ENCODE measurements at places on chromosomes 6 and 20. TPM values are rescaled to one million over a fixed set of nuclear protein-coding genes. Genes with fewer than 3 reads are reported as not detected.

Gene LY6G6C
- not detected for total RNA-seq

Gene RAD21L1
- total RNA-seq: not detected

Gene OPRM1
- total RNA-seq: not detected

Gene TJAP1
- 32.2 TPM for total RNA-seq

DNA sequence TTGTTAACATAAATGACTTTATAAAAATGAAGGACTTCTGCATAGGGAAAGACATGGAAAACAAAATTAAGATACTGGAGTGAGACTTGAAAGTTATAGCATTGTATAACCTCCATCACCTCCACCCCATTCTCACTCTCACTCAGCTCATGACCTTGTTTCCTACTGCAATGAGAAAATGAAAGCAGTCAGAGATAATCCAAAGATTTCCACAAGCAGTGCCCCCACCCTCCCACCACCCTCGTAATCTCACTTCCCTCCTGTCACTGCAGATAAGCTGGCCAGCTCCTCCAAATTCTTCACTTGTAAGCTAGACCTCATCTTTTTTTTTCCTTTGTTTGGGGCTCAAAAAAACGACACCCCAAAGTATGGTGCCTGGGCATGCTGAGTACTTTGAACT, 52.9 kb upstream of the PROKR2 start:
- no peak overlapping the region for H3K4me3 ChIP-seq
- DNase-seq: no peak
- H3K27me3 ChIP-seq: peaks cover 4% of the 10 kb centered on the region
- H3K4me1 ChIP-seq: no peaks in the 10 kb centered on the region
- no peak overlapping the region for H3K27ac ChIP-seq

- no peak for DNase-seq
- H3K27ac ChIP-seq: no peak overlapping the region
- H3K4me3 ChIP-seq: no peak overlapping the region
- no peaks in the 10 kb centered on the region for H3K4me1 ChIP-seq
- H3K27me3 ChIP-seq: no peaks in the 10 kb centered on the region
Observed at GRCh38 chr6:132650429-132650828, 8.6 kb downstream of the TAAR1 start.

DNA sequence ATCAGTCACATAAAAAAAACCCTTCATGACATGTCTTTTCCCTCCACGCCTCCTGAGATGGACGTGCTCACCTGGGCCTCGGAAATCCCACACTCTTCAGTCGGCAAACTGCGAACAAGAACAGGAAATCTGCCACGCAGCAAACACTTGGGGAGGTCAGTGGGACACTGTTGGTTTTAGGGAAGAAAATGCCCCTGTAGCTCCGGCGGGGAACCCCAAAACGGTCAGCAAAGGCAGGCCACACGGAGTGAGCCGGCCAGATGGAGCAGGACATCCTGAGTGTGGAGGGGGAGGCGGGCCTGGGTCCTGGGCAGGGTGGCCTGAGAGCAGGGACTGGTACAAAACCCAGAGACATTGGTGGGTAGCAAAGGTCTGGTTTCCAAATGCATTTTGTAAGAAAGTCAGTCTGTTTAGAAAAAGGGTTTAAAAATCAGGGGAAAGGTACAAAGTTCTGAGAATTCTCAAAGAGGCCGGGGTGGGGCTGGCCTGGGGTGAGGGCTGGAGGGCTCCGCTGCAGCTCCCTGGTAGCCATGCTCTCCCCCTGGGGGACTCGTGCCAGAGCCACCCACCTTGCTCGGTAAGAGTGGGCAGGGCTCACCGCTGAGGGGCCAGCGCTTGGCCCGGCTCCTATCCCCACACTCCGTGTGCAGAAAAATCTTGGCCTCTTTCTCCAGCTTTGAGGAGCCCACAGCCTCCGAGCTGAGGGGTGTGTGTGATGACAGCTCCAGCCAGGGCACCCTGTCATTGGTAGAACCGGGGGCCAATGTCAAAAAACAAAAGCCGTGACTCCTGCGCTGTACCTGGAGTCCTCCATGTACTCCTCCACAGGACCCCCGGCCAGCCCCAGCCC, 5.2 kb downstream of the SLC2A4RG start:
- no peak overlapping the region for H3K27ac ChIP-seq
- H3K36me3 ChIP-seq: peaks cover 7% of the 10 kb centered on the region
- H3K4me1 ChIP-seq: peaks cover 6% of the 10 kb centered on the region
- no peak for DNase-seq
- no peaks in the 10 kb centered on the region for H3K27me3 ChIP-seq
